ENCODE measurements at places on chromosomes 1 and 21.

- peak; percentile 60 for DNase-seq
Measured at GRCh38 chr1:184843732-184844495, 89.3 kb upstream of the EDEM3 start.

DNA sequence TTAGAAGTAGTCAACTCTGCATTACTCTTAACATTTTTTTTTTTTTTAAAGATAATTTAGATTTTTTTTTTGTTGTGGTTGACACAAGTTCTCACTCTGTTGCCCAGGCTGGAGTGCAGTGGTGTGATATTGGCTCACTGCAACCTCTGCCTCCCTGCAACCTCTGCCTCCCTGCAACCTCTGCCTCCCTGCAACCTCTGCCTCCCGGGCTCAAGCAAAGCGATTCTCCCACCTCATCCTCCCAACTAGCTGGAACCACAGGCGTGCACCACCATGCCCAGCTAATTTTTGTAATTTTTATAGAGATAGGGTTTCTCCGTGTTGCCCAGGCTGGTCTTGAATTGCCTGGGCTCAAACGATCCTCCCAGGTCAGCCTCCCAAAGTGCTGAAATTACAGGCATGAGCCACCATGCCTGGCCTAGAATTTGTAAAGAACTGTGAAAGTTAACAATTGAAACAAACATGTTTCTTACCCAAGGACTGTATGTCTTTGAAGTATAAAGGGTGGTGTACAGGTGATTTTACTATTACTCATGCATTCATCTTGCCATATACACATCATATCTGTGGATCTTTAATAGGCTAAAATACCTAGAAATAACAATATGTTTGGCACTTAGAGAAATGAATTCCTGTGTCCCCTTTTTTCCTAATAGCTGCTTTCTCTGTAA is 114.7 kb downstream of the ATP5PO start:
- no peak for DNase-seq

- peak; percentile 44 for DNase-seq
Measured at GRCh38 chr1:247373721-247374141, 42.1 kb upstream of the ZNF496 start.

DNA sequence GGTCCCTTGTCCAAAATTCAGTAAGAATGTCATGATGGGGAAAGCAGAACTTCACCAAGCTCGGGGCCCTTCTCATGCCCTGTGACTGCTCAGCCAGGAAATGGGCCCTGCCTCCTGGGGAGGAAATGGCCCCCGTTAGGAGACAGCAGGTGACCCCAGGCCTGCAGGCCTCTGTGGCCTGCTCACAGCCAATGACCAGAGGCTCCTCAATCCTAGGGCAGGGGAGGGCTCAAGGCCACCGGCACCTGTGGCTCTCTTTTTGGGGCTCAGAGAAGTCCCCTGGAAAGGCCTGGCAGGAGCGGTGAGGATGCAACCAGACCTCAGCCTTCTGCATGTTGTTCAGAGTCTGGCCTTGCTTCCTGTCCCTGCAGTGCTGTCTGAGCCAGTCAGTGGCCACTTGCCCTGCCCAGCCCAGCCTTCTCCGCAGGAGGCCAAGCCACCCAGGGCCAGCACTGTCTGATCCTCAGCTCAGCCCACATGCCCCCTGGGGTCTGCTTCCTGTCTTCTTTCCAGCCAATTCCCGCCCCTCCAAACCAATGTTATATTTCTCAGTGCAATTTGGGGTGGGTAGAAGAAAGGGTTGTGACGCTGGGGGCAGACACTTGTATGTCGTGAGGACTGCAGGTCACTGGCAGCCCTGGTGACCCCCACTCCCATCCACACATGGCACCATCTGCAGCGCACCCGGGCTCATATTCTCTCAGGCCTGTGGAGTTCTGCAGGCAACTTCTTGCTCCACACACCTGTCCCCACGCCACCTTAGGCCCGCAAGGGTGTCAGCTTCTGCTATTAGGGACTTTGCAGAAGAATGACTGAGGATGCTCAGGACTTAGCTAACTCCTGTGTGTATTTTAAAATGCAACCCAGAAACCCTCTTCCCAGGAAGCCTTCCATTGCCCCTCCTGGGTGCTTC is 83.6 kb downstream of the ITPKB start:
- no peak for DNase-seq

DNA sequence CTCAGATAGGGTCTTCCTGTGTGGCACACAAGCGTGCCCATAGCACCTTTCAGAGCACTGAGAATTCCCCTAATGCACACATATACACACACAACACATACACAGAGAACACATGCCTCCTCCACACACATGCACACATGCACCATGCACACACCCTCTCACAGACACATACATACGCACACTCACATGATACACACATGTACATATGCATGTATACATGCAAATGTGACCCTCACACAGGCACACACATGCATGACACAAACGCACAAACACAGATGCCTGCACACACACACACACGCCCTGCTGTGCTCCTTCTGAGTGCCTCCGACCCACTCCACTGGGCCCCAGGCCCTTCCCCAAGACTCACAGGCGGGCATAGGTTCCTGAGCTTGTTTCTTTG is 251.0 kb downstream of the PTPRU start:
- no peak for DNase-seq

DNA sequence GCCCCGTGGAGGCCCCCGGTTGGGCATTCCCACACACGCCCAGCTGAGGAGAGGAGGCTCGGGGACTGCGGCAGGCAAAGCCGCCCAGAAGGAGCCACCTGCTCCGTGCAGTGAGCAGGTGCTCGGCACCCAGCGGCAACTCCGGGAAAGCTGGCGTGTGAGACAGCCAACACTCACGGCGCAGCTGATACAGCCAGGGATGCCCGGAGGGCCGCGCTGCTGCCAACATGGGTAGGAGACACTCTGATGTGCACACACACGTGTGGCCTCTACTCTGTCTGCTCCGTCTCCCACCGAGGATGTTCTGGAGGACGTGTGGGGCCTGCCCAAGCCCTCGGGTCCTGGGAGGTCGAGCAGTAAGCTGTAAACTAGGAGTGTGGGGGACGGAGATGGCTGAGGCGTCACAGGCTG is 12.9 kb downstream of the MORN1 start:
- DNase-seq = no peak

DNA sequence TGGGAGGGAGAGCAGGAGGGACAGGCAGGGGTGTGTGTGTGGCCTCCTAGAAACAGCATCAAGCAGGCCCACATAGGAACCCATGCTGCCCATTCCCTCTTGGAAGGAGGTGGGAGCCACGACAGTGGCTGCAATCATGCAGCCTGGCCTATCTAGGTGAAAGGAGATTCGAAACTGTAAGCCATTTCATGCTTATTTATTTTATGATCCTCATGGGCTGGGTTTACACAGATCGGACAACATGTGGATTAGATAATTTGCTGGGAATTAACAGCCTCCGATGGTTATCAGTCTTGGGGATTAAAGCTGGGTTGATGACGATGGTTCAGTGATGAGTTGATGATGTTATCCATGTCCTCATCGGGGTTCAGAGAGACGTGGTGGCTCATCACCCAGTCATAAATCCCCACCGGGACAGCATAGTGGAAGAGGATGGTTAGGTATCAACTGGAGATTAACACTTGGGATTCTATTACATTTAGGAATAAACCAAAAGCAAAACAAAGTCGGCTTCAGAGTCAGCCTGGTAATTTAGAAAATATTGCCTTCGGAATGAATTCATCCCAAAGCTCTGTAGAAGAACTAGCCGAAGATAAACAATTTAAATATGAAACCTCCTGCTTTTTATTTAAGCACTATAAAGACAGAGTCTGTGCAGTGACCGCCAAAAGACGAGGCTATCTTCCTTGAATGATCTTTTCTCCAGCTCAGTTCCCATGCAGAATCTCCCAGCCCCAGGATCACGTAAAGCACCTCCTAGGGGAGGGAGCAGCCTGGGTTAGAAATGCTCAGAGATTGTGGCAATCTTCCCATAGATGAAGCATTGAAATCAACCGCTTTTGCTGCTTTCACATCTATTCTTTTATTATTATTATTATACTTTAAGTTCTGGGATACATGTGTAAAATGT is 252.8 kb downstream of the FOXD2 start:
- no peak for DNase-seq

GRCh38 chr1:14440731-14441130 is 157.8 kb upstream of the KAZN start:
- no peak for DNase-seq

DNA sequence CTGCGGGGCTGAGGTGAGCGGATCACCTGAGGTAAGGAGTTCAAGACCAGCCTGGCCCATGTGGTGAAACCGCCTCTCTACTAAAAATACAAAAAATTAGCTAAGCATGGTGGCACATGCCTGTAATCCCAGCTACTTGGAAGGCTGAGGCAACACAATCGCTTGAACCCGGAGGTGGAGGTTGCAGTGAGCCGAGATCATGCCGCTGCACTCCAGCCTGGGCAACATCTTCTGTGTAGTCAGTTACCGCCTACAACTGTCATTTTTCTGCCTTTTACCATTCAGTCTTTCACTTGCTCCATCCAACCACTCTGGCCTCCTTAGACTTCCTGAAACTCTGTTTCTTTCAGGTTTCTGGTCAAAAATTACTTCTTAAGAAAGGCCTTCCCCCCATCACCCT is 2.2 kb downstream of the MYCBP start:
- no peak for DNase-seq

DNA sequence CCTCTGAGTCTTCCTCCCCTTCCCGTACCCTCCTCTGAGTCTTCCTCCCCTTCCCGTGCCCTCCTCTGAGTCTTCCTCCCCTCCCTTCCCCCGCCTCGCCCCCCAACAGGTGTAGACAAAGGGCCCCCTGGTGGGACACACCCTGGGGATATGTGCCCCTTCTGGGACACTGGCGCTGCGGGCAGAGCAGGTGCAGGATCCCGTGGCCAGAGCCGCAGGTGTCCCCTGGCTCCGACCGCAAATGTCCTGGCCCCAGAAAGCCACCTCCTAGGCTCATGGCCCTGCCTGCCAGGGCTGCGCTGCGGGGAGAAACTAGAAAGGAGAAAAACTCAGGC is 51.5 kb upstream of the ARHGEF16 start:
- DNase-seq = no peak

DNA sequence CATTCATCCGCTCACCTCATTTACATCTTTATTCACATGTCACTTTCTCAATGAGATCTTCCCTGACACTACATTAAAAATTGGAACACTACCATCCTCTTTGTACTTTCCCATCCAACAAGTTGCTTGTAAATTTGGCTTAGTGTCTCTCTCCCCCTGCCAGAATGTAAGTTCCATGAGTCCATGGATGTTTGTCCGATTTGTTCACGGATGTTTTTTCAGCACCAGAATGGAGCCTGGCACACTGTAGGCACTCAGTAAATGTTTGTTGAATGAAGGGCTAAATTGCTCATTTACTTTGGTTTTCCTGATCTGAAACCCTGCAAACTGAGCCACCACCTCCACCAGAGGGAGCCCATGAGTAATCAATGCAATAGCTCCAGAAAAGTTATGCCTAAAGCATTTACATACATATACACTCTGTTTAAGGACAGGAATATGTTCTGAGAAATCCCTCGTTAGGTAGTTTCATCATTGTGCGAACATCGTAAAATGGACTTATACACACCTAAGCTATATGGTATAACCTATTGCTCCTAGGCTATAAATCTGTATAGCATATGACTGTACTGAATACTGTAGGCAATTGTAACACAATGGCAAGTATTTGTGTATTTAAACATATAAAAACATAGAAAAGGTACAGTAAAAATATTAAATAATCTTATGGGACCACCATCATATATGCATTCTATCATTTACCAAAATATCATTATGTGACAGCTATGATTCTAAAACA is 2.8 kb upstream of the EYA3 start:
- peak; percentile 69 for DNase-seq

GRCh38 chr1:230940848-230941247 is 37.8 kb downstream of the TTC13 start:
- DNase-seq = no peak

- no peak for DNase-seq
Measured at GRCh38 chr1:96498744-96499340, 222.7 kb upstream of the PTBP2 start.
